Activated naive CD8-positive, alpha-beta T cell treated with anti-CD3 and anti-CD28 coated beads, Interleukin-2, amount 50 U/mL, for 24 hours (primary cell): ENCODE measurements at places on chromosomes 7 and 10.

DNA sequence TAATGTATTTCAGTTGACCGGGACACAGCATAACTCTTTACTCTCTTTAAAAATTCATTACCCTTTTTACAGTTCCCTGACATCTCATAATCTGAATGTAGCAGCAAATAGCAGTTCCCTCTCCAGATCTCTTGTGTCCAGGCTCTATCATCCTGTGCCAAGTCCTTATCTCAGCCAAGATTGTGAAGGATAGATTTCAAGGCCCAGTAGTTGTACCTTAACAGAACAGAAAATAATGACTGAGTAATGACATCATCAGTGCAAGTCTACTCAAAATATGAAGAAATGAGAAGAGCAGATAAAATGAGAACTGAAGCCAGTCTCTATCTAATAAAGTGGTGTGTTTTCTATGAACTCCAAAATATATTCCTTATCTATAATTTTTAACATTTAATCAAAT, 92.6 kb downstream of the TFEC start:
- no peak for DNase-seq

DNA sequence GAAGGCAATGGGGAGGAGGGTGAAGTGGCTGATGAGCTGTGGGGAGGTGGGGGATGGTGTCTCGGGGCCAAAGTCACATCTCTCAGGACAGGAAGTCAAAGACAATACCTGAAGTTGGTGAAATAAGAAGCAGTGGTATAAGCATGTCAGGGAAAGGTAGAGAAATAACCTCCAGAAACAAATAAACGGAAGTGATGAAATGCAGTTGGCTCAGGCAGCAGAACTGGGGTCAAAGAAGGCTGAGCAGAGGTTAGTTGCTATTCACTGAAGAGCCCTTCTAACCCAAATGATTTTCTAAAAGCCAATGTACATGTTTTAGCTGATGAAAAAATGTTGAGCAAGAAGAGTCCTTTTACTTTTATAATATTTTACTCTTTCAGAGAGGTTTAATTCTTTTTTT, 78.6 kb upstream of the ADRB1 start:
- no peak for DNase-seq

- DNase-seq = no peak
Observed at GRCh38 chr10:65581426-65582026, 1344.3 kb upstream of the LRRTM3 start.

DNA sequence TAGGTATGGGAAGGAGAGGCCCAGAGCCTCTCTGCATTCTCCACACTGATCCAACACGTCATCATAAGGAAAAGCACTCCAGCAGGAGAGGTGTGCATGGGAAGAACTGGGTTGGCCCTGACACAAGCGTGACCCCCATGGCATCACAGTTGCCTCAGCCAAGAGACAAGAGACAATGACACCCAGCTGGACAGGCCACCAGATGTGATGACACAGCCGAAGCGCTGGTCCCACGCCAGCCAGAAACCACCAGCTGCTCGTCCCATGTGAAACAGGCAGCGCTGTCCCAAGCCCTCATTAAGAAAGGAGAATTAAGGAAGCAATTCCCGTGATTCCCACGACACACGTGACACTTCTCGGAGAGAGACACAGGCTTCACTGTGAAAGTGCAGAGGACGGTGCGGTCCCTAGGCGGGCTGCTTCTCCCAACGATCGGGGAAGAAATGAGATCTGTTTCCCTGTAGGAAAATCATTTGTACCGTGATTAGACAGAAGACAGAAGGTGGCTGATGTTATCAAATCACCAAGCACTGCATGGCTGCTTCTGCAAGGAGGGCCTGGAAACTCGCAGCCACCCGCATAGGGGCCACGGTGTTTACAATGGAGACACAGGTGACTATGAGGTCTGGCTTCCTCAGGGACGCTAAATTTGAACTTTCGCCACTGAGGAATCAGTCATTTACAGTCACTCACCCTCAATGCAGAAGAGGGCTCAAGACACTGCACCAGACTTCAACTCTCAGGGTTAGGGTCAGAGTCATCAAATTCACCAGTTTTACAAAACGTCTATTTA, 74.5 kb downstream of the DIP2C start:
- no peak for DNase-seq

GRCh38 chr7:70953796-70954195, 178.1 kb upstream of the GALNT17 start:
- DNase-seq = no peak

DNA sequence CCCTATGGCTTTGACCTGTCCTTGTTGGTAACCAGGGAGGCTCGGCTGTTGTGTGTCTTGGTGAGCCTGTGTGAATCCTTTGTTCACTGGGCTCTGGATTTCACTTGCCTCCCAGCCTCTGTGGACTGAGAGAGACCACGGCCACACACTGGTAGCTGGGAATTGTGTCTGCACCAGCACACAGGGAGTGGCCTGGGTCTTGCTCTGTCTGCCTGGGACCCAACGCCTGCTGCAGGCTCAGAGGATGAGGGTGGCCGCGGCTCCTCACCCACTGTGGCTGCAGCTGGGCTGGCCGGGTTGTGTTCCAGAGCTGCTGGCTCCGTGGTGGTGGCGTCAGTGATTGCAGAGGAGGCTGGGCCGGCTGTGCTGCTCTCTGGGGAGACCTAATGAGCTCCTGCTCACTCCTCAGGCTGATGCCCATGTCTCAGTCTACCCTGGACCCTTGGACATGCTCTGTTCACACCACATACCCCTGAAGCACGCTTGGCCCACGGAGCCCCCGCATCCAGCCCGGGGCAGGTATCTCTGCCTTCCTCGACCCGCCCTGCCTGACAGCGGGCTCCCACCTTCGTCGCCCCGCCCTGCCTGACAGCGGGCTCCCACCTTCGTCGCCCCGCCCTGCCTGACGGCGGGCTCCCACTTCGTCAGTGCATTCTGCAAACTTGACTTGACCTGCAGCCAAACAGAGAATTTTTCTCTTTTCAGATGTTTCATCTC, 328.5 kb downstream of the ADARB2 start:
- no peak for DNase-seq

GRCh38 chr7:81079746-81080145, 160.9 kb upstream of the SEMA3C start:
- DNase-seq = no peak

GRCh38 chr7:137989094-137989493, 12.8 kb downstream of the CREB3L2 start:
- DNase-seq = no peak

DNA sequence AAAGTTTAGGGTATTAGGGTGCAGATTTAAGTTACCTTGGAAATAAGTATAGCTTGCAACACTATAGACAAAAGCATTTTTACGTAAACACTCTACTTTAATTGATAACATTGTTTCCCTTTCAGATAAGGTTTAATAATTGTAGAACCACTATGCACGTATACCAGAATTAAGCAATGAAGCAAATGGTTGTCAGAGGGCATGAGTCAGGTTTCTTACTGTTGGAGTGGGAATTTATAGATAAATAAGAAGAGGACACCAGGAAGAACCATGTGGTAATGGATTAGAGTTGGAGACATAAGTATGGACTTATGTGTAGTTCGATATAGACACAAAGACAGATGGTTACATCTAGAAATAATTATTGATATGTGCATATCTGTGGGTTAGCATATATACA, 355.6 kb downstream of the ETV1 start:
- DNase-seq = no peak

DNA sequence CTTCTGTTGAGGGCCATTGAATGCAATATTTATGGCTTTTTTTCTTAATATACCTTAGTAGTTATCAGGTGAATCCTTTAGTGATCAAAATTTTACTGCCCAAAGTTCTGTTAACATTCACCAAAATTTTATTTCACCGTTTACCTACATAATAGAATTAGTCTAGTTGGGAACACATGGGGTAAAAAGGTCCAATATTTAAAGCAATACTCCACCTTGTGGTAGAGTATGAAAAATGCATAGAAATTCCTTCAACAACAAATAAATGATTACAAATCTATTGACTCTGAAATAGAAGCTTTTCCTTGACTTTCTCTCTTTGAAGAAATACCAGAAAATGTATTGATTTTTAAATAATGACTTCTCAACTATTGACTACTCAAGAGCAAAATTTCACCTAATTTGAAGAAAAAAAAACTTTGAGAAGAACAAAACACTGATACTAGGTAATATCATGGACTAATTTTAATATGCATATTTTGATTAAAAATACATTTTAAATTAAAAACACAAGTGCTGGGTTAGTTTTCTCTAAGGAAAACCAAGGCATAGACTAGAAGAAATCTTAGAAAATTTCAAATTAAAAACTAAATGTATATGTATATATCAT, 43.3 kb downstream of the POLR1F start:
- no peak for DNase-seq

DNA sequence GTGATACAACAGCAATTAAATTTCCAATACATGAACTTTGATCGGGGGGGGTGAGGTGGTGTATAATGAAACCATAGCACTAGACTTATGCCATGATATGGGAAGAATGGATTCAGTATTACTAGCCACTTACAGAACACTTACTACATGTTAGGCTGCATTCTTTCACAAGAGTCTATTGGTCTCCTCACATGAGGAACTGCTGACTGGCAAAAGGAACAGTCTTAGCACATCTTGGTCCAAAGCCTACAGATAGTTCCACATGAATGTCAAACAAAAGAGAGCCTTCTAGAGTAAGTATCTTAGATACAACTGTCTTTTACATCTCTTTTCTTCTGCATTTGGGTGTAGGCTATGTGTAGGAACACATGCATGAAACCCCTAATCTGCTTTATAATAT, 115.9 kb upstream of the DNAJB12 start:
- DNase-seq = no peak

- no peak for DNase-seq
Observed at GRCh38 chr7:139752604-139753003, 25.2 kb downstream of the HIPK2 start.

- DNase-seq = no peak
Observed at GRCh38 chr7:136228171-136228570, 251.0 kb upstream of the MTPN start.

- no peak for DNase-seq
Observed at GRCh38 chr10:50362547-50363125, 111.3 kb upstream of the ASAH2 start.

DNA sequence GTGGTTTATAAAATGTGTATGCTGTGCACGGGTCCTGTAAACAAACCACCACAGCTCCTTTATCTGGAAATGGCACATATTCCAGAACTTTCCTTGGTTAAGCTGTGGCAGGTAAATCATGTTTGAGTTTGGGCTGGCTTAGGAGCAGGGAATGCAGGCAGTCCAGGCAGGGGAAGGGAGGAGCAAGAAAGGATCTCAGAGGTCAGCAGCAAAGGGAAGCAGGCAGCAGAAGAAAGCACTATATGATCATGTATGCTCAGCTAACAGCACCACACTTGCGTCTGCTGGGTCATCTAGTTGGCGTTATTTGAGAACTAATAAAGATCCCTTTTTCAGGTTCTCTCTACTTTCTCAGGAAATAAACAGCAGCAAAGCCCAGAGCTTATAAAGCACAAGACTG, 7.8 kb downstream of the ICA1 start:
- DNase-seq = no peak

GRCh38 chr10:85619832-85620231, 746.8 kb downstream of the GRID1 start:
- no peak for DNase-seq

- DNase-seq = no peak
Observed at GRCh38 chr10:75018251-75018650, 93.2 kb upstream of the SAMD8 start.

GRCh38 chr7:157309988-157310668, 26.7 kb upstream of the DNAJB6 start:
- no peak for DNase-seq

DNA sequence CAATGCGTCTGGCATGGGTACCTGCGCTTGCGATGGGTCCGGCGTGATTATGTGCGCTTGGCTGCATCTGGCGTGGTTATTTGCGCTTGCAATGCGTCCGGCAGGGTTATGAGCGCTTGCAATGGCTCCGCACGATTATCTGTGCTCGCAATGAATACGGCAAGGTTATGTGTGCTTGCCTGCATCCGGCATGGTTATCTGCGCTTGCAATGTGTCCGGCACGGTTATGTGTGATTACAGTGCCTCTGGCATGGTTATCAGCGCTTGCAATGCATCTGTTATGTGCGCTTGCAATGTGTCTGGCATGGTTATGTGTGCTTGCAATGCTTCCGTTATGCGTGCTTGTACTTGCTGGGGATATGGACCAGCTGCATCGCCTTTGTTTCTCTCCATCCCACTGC, 37.7 kb downstream of the RBAK start:
- DNase-seq = no peak

DNA sequence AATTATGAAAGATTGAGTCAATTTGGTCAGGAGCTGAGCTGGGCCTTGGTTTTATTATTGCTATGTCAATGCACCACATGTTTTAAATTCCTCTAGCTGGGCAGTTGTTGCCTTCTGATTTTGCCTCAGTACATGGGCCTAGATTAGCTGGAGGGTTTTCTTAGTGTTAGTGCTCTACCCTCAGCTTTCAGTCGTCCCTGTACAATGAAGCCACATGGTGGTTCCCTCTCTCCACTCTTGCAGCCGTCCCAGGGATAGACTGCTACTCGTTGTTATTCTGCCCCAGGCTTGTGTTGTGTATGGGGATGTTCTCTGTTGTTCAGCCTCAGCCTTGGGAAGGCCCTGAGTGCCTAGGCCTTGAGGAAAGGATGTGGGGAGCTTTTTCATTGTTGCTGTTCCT, 37.0 kb downstream of the NHLRC2 start:
- DNase-seq = no peak

GRCh38 chr7:7220821-7221220, 38.5 kb downstream of the C1GALT1 start:
- no peak for DNase-seq

DNA sequence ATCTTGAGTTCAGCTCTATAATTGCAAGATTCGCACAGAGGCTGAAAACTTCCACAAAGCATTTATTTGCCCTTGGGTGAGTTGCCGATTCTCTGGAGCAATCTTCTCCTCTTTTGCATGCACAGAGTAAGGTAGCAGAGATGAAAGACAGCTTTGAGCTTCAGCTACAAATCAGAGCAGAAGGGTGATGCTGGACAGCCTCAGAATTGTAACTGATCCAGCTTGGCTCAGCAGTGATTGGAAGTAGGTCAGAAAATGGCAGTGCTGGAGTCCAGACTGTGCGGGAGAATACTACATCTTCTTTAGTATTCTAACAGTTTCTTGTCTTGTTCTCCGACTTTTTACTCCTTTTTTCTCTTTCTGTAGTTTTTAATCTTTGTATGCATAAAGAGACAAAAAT, 55.4 kb upstream of the CDC14C start:
- no peak for DNase-seq
